NCI-H510A treated with DMSO at 0.1 percent for 48 hours (cell line): ENCODE measurements at places on chromosomes 7 and 10.
A peak's percentile ranks its signal among the peaks of the same experiment; 100 is the strongest.

DNA sequence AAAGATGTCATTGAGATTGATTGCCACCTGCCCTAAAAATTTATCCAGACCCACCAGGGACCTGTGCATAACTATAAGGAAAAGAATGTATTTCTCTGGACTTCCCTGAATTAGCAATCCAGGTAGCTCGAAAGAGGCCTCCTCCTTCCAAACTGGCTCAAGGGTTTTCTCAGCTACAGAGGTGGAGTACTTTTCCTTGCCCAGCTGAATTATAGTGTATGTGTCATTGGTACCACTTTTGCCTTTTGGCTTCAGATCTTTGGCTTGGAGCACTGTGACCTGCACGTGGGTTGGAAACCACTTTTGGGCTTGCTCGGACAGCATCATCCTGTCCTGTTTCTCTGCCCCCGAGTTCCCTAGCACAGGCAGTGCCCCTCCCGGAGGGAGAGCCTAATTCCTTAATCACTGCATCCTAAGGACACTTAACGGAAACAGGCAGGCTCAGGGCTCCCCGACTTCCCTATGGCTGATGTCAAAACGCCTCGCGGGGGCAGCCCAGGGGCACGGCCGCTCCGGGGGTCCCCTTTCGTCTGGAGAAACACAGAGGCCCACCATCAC lies 825 bp downstream of the RAB11FIP2 start:
- peak; percentile 38 for DNase-seq

DNA sequence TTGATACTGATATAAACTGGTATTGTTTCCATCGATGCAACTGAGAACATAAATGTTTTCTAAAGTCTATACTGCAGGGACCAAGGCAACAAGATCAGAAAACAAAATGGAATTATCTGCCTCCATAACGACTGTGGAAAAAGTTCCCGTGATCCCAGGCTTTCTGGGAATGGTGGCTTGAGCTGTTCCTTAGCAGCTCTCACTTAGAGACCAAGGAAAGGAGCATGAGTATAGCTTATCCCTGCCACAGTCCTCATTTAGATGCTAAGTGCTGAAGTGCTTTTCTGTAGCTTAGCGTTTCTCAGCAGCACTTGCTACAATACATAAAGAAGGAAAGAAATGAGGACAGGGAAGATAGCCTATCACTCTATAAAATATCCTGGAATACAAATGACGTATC lies 5.5 kb downstream of the WNT8B start:
- DNase-seq = no peak

DNA sequence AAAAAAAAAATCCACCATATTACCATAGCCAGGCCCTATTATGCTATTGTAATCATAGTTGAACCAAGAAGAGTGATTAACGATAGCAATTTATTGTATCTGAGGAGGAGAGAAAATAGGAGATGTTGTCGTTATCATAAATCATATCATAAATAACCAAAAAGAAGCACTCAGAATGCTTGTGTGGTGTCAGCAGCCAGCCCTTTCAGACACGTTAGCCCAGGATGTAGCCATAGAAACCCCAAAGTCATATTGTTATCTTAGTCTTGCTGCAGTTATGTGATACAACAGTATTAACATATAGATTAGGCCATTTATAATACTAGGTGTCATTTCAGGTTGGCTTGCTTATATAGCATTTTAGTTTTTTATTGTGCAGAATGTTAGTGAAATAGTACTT lies 102.2 kb upstream of the GATA3 start:
- no peak for DNase-seq

DNA sequence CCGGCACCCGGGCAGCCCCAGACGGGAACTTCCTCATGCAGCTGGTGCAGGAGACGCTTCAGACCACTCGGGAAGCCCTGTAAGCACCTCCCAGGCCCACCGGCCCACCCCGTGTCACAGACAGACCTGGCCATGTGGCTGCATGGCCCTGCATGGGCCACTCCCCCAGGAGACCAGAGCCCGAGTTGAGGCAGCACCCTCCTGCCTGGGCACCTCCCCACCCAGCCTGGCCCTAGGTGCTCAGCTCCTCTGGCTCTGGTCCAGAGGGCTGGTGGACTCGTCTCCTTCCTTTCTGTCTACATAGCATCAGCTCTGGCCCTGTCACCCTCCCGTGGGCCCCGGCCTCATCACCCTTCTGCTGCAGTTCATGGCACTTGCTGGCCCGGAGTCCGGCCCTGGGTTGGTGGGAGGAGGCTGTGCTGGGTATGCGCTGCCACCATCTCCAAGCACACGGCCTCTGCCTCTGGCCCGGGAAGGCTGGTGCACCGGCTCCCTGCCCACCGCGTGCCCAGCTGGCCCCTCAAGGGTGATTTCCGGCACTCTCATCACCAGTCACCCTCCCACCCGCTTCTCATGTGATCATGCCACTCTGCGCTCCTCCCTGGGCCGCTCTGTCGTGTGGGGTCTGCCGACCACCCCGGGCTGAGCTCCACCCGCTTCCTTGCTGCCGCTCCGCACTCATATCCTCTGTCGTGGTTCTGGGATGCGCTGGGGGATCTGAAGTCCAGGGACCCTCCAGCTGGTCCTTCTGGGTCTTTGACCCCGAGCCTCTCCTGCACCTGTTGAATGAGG lies 53.1 kb upstream of the DPYSL4 start:
- no peak for DNase-seq
